ENCODE measurements at places on chromosomes 4 and X.

DNA sequence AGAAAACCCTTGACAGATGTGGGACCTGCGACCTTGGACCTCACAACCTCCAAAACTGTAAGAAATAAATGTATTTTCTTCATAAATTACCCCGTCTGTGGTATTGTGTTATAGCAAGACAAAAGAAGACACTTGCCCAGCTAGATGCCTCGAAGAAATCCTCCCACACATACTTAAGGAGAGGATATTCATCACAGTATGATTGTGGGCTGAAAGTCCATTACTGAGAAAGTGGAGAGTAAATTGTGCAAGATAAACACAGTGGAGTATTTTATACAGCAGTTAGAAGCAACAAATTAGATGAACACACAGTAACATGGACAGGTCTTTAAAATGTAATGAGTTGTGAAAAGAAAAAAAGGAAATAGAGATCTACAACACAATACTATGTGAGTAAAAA lies 25.8 kb upstream of the PLA2G12A start:
- no peak for DNase-seq

GRCh38 chrX:74438764-74439163 lies 17.5 kb downstream of the SLC16A2 start:
- no peak for DNase-seq

DNA sequence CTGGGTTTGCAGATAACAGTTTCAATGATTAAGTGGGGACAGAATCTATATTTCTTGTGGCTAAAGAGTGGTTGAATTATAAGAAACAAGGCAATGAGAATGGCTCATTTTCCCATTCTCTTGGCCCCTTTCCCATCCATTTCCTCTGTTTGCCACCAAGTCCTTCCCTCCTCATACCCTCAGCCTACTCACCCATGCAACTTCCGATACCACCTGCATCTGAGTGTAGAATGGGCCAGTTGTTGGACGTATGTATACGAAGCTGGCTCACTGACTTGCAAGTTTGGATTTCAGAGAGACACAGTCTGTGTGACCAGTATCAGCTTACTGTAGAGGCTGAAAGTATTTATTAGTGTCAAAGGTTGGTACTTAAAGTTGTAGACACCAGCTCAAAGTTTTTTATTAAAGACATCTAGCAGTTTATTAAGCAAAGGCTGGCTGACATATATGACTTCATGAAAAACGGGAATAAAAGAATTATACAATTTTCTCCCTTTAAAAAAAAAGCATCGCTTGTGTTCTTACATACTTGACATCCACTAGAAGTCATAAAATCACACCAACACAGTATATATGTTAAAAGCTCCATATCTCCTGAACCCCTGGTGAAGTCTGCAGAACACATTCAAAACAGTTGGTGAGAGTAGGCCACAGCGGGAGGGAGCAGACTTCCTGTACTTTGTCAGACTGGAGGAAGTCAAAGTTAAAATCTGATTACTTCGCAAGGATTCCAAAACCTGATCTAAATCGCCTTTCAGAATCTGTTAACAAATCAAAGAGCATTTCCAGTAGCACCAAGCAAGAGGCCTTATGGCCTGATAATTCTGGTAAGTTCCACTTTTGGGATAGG lies 22.4 kb upstream of the STIM2 start:
- no peak for DNase-seq

- DNase-seq = no peak
Observed at GRCh38 chr4:124209626-124210025, 502.9 kb downstream of the ANKRD50 start.

DNA sequence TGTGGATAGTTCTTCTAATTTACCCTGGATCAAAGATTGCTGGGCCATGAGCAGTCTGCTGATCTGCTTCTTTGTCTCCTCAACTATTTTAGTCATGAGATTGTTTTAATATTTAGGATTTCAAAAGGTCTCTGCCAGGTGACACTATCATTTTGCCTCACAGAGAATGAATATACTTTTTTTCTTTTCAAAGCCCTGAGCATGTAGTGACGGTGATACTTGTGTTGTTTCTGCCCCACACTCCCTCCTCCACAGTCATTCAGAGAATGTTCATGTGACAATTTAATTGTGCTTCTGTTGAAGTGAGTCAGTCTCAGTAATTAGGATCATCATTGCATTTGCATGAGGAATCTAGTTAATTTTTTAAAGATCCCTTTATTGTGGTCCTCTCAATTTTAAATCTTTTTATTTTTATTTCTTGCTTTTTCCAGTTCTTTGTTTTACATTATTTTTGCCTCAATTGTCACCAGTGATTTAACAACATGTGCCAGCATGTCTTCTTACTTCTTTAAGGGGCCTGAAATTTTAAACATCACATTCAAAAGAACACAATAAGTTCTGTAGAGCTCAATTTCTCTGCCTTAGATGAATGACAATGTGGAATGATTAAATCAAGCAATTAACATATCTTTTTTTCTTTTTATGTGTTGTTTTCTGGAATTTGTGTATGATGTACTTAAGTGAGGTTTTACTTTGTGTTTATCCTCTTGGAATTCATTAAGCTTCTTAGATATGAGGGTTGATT lies 12.3 kb downstream of the MMRN1 start:
- no peak for DNase-seq

DNA sequence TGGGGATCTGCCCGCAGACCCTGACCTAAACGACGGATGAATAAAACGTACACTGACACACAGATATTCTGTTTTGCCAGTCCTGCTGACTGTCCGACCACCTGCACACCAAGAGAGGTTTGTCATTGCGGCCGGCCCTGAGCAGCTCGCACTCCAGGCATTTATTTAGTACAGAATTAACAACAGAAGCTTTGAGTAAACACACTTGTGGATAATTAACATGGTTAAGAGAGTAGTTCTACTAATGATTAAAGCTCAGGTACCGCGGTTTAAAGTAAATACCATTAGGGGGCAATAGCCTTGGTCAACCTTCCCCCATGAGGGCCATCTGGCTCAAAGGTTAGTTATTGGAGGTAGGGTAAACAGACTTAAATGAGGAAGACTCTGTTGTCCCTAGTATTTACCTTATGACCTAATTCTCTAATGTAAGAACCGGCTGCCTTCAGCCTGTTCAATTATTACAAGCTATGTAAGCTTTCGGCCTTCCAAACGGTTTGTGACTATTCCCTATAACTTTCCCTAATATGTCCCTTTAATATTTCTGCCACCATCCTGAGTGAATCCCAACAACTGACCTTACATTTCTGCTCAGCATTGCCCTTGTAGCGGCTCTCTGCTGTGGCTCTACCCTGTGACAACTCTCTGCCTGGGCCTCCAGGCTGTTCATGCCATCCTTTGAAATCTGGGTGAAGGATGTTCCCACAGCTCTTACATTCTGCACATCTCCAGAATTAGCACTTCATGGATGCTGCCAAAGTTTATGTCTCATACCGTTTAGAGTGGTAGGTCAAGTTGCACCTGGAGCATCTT lies 46.9 kb upstream of the SYTL5 start:
- DNase-seq = no peak

DNA sequence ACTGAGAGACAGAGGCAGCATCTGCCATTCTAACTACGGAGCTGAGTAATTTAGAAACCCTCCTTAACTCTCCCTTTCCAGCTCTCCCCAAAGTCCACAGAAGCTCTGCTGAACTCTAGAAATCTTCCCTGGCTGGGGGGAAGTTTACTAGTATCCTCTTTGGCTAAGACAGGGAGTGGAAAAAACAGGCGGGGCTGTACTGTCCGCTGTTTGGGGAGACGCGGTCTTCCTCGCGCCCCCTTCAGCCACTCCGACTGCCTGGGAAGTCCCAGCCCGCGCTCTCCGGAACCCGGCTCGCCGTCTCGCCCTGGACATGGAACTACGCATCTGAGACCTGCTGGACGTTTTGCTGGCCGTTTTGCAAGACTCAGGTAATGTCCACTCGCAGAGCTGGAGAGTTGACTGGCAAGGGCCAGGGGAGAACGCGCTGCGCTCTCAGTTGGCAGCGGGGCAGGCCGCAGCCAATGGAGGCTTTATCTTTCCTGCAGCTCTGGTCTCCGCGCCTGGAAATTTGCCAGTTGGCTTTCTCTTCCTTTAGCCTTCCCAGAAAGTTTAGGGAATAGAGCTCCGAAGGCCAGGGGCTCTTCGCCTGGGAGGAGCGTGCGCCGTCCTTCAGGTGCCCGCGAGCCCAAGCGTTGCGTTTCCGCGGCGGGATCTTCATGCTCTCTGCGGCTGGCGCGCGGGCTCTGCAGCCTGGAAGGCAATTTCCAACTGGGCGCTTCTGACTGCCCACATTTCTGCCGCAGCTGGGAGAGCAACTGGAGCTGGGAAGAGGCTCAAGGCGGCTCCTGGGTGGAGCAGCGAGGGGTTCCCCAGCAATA lies 892 bp downstream of the IL1RAPL2 start:
- DNase-seq = no peak

DNA sequence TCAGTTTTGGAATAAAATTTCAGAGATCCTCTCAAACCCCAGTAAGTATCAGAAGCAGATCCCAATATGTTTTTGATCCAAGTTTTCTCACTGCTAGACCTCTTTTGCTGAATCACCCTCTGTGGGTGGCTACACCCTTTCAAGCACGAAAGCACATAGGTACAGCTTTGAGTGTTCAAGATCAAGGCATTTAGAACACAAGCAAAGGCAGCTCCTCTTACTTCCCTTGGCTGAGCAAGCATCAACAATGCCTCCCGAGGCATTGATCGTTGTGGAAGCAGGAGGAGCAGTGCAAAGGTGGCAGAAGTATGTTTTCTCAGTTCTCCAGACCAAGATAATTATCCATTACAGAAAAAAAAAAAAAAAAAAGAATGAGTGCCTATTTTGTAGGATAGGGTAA lies 72.0 kb upstream of the TSPAN7 start:
- DNase-seq = no peak

GRCh38 chrX:41127477-41128192 lies 42.4 kb downstream of the USP9X start:
- no peak for DNase-seq

DNA sequence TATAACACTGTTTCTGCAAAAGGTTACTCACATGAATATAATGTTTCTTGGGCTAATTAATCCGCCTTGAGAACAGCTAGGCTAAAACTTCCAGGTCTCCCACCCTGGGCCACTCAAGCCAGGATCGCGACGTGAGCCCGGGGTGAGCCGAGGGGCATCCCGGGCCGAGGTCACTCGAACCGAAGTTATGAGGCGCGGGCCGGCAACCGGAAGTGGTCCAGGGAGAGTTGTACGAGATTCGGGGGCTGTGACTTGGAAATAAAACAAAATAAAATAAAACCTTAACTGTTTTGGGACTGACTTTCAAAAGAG lies 317 bp downstream of the CMC4 start:
- DNase-seq = no peak

DNA sequence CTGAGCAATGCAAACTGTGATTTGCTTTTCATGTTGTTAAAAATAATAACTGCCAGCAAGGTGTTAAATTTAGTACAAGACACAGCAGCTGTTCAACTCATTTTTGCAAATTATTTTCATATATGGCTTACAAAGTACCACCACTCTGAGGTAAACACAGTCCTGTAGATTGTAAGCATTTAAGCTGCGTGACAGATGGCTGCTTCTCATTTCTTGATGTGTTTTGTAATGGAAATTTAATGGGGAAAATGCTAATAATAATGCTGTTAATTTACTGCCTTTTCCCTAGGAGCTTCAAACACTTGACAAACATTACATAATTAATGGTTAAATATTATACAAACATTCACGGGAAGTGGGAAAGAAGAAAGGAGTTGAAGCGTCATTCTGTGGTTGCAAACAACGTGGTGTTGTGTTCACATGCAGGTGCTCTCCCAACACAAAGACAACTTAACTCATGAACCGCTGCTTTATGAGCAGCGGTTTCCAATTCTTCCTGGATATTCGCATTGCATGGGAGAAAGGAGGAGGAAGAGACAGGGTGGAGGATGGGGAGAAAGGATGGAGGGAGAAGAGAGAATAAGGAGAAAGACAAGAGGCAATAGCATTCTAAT lies 236.8 kb upstream of the VCX start:
- no peak for DNase-seq

DNA sequence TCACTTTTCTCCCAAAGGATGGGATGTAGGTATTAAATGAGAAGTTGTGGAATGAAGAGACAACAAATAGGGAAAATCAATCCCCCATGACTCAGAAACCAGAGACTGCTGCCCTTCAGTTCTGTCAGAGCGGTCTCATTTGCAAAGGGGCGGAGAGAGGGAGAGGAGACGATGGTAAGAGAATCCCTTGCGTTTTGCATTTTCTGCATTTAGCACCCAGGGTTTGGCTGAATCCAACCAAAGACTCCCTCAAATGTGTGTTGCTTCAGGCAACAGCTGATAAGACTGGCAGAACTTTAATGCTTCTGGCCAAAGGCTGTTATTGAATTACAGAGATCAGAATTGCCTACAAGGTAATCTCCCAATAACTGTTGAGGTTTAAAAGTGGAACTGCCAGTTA lies 230.2 kb downstream of the EVC2 start:
- DNase-seq = no peak

GRCh38 chrX:72169008-72169728 lies 12.4 kb upstream of the PIN4 start:
- no peak for DNase-seq

- DNase-seq = no peak
Observed at GRCh38 chr4:73223258-73223650, 35.3 kb downstream of the ANKRD17 start.

DNA sequence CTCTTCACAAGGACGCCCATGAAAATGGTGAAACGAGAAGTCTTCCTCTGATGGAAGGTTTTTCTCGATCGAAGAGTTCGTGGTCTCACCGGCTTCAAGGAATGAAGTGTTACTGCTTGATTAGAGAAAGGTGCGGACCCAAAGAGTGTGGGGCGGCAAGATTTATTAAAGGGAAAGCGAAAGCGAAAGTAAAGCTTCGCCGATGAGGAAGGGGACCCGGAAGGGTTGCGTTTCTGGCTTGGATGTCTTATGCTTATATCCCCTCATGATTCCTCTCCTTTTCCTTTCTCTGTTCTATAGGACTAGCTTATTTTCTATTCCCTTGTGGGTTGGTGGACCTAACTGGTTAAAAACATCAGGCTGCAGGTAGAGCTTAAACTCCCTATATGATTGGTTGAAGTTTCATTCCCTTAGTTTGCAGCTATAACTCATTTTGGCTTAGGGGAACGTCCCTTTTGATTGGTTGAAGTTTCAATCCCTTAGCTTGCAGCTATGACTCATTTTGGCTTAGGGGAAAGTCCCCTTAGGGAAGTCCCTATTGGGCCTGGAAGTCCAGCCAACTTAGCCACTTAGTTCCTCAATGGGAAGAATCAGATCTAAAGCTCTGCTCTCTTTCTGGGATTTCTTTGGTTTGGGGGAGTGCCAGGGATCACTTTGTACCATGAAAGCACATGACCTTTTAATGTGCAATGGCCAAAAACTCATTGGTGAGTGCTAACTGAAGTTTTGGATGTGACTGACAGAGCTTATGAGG lies 1025.0 kb upstream of the PCDH10 start:
- no peak for DNase-seq

DNA sequence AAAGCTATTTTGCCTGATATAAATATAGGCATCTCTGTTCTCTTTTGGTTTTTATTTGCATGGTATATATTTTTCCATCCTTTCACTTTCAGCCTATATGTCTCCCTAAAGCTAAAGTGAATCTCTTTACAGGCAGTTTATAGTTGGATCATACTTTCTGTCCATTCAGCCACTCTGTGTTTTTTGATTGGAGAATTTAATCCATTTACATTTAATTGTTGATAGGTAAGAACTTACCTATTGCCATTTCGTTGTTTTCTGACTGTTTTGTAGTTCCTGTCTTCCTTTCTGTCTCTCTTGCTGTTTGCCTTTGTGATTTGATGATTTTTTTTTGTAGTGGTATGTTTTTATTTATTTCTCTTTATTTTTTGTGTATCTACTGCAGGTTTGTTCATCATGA lies 155.9 kb upstream of the ANXA3 start:
- DNase-seq = no peak
